GM18507 (cell line): ENCODE measurements at places on chromosomes 7 and 10.

DNA sequence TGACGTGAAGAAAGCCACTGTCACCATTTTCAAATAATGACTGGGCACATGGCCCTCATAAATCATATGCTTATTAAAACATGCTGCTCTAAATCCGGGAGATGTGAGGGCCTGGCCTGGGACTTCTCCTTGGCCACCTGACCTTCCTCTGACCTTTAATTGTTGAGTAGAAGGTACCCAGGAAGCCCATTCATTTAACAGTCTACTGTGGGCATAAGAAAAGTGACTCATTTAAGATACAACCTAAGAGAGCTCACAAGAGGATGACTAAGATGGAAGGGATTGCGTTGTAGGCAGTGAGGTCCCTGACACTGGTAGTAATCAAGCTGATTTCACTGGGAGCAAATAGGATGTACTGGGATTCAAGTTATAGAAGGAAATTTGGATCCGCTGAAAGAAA, 203.4 kb upstream of the GPR26 start:
- DNase-seq, result no peak

DNA sequence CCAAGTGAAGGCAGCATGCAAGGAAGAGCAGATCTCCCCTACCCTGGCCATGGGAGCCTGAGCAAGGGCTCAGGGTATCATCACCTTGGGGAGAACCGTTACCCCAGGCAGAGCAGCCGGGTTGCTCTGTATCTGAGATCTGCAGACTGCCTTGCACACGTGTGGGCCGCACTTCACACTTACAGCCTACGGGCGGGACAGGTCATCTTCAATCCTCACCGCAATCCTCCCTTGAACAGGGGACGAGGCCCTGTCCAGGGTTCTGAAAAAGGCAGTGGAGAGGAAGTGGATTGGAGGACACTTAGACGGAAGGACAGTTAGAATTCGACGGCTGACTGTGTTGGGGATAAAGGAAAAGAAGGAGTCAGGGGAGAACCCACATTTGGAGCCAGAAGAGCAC, 51.4 kb downstream of the NPS start:
- DNase-seq, result no peak

GRCh38 chr7:7529328-7529727, 6.3 kb downstream of the COL28A1 start:
- DNase-seq, result no peak

DNA sequence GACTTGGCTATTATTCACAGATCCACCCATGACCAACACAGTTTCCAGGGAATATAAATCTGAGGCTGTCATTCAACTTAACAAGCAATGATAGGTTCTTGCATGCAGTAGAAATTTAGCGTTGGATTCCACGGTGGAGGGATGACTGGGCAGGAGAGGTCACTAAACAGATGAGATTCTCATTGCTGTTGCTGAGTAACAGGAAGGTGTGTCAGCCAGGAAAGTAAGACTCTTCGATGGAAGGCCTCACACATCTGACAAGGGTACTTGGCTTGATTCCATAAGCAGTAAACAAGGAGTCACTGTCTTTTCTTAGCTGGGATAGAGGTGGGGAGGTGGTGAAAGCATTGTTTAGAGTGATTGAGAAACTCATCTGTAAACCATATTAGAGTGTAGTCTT, 1152.0 kb downstream of the SORCS3 start:
- DNase-seq, result no peak

- no peak for DNase-seq
Observed at GRCh38 chr7:25031432-25031831, 51.5 kb upstream of the OSBPL3 start.

DNA sequence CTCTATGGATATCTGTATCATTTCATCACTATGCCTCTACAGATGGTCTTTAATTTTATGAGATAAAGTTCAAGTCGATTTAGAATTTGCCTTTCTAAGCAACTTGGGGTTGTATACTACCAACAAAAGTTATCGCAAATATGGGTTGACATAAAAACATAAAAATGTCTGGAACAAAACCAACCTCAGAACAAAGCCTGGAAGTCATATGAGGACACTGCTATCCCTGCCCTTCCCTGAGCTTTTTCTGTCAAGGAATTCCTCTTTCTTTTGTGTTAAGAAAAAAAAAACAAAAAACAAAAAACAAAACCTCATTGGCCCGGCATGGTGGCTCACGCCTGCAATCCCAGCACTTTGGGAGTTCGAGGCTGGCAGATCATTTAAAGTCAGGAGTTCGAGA, 319.3 kb downstream of the CAMK1D start:
- no peak for DNase-seq

- no peak for DNase-seq
Observed at GRCh38 chr10:45373003-45373575, 927 bp upstream of the ALOX5 start.
